PC-3 (cell line): ENCODE measurements at places on chromosomes 1 and 21. TPM values are rescaled to one million over a fixed set of nuclear protein-coding genes. Genes with fewer than 3 reads are reported as not detected.

KCNQ4 gene
- total RNA-seq = 1.1 and 2.5 TPM in 2 replicates

COL8A2 gene
- total RNA-seq = 0.26 and 0.58 TPM in 2 replicates

SLC19A2 gene
- 8.6 and 11.0 TPM in 2 replicates for total RNA-seq

NEXN gene
- total RNA-seq = 3.1 and 3.5 TPM in 2 replicates

MYOC gene
- not detected in 2 replicates for total RNA-seq

GRCh38 chr1:152325111-152325510 lies at the start of gene FLG:
FLG (minus strand) TSS chr1:152325239; CDS start chr1:152315456, 9,783 bp downstream.
- no peak for DNase-seq

DNA sequence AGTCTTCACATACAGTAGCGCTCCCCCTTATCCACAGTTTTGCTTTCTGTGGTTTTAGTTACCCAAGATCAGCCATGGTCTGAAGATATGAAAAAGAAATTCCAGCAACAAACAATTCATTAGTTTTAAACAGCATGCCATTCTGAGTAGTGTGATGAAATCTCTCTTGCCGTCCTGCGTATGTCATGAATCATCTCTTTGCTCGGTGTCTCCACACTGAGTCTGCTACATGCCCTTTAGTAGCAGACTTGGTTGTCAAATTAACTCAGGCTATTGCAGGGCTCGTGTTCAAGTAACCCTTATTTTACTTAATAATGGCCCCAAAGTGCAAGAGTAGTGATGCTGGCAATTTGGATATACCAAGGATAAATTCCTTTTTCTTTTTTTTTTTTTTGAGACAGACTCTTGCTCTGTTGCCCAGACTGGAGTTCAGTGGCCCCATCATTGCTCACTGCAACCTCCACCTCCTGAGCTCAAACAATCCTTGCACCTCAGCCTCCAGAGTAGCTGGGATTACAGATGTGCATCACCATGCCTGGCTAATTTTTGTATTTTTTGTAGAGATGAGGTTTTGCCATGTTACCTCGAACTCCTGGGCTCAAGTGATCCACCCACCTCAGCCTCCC lies 22.6 kb downstream of the PHACTR4 start:
- DNase-seq = peak; percentile 64

- peak; percentile 82 for DNase-seq
Measured at GRCh38 chr1:243513726-243514491, 258.1 kb downstream of the SDCCAG8 start.

DNA sequence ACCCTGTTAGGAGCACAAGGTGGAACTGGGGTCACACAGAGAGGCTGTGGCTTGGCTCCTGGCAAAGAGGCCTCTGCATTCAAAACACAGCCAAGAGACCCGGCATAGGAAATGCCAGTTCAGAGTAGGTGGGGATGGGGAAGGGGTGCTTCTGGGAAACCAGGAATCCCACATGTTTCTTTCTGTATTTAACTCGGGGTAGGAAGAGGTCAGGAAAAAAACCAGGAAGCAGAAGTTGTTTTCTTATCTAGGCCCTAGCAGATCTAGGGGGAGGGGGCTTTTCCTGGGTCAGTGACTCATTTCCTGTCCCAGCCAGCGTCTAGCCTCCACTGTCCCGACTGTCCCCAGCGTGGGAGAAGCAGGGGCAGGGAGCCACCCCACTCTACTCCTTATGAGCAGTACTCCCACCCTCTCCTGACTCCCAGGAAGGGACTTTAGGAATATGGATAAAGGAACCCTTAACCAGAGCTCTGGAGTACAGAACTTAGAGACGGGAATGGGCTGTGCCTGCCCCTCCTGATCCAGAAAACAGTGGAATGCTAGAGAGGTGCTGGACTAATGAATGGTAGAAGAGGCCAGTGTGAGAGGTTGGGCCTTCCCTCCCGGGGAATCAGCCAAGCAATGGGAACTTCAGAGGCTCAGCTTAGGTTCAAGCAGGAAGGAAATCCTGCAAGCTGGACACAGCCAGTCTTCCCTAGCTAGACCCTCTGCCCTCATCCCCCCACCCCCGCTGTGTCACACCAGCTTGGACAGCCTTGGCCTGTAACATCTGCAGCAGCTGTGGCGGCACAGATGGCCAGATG lies 5.7 kb downstream of the FHL3 start:
- DNase-seq = peak; percentile 34

GRCh38 chr1:31712630-31713029 lies 8.8 kb upstream of the COL16A1 start:
- DNase-seq = peak; percentile 61

DNA sequence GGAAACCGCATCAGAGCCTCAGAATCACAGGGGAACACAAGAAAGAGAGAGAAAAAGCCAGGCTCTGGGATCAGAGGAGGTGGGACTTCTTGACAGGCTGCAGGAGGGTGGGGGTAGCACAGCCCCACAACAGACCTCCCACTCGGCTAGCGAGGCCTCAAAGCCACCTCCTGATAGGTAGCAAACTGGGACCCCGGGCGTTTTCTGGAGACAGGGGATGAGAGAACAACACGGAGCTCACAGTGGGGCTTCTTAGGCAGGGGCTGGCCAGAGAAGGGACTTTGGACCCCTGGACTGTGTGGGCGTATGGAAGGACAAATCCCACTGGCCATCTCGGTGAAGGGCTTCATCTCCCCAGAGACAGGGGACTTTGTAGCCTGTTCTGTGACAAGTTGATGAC lies 116.3 kb downstream of the AJAP1 start:
- no peak for DNase-seq

- no peak for DNase-seq
Measured at GRCh38 chr1:94743862-94744261, 76.3 kb upstream of the SLC44A3 start.

DNA sequence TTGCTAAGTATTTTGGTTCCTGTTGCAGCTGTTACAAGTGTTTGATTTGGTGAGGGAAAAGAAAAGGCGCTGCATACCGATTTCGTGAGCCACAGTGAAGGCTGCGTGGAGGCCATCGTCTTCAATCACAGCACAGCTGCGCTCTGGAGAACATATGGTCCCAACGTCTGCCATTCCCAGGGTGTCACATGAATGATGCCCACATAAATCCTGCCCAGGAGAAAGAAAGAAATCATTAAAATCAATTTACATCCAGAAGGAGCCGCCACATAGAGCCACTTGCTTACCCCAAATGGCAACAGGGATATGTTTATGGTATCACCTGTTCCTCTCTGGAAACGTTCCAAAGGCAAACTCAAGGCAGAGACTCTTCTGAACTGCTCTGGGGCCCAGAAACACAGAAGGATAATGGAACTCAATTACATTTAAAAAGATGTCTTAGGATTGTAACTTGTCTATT lies 12.2 kb downstream of the ADAMTS5 start:
- DNase-seq = no peak

- DNase-seq = peak; percentile 47
Measured at GRCh38 chr1:37989361-37989930, 376 bp downstream of the SF3A3 start.

DNA sequence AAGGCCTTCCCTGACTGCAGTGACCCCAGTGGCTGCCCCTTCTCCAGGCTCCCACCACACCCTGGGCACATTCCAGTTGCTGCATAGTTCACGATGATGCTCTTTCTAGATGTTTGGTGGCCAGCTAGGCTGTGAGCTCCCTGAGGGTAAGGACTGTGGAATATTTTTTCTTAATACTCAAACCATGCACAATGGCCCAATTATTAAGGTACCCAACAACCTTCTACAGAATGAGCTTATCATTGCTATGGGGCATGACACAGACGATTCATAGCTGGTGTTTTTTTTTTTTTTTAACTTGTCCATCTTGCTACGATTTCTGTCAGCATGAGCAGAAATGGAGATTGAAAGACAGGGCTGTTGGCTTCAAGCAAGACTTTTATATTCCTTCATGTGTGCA lies 68.9 kb upstream of the CLDN14 start:
- DNase-seq = no peak

DNA sequence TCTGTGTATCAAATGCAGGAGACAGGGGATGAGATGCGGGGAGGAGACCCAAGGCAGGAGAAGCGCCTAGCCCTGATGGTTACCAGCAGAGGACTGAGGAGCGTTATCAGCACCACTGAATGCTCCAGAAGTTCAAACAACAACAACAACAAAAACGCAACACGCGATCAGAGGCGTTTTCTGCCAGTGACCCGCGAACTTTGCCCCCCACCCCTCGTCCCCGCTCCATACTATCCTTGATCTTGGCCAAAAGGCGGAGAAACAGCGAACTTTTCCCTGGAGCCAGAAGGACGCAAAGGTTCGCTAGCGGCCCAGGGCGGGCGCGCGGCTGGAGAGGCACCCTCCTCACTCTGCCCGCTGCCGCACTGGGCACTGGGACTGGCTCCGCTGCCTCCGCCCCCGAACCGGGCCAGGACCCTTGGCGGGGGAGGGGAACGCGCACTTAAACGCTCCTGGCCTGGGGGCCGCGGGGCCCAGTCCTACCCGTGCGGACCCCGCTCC lies 699 bp downstream of the ECHDC2 start:
- peak; percentile 31 for DNase-seq

GRCh38 chr1:96358057-96358456 lies 363.5 kb upstream of the PTBP2 start:
- no peak for DNase-seq

- no peak for DNase-seq
Measured at GRCh38 chr1:214838351-214838750, 235.4 kb downstream of the CENPF start.

GRCh38 chr1:180213401-180214170 lies 16.5 kb upstream of the LHX4 start:
- no peak for DNase-seq

GRCh38 chr1:1556505-1556904 lies 16.1 kb upstream of the TMEM240 start:
- no peak for DNase-seq

- DNase-seq = no peak
Measured at GRCh38 chr1:197740992-197741391, 34.3 kb downstream of the DENND1B start.

DNA sequence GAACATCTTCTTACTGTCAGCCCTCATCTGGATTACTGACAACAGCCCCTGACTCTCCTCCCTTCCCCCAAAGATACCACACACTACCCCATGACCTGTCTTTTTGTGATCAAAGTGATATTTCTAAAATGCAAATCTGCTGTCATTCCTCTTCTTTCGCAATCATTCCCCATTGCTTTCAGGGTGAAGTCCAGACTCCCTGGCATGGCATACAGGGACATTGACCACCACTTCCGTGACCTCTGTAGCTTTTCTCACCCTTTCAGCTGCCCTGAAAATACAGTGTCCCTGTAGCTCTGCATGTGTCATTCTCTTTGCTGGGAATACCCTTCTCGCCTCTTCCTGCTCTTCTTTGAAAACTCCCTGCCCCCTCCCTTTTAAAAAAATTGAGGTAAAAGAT lies 4.1 kb downstream of the SERINC2 start:
- DNase-seq = no peak

DNA sequence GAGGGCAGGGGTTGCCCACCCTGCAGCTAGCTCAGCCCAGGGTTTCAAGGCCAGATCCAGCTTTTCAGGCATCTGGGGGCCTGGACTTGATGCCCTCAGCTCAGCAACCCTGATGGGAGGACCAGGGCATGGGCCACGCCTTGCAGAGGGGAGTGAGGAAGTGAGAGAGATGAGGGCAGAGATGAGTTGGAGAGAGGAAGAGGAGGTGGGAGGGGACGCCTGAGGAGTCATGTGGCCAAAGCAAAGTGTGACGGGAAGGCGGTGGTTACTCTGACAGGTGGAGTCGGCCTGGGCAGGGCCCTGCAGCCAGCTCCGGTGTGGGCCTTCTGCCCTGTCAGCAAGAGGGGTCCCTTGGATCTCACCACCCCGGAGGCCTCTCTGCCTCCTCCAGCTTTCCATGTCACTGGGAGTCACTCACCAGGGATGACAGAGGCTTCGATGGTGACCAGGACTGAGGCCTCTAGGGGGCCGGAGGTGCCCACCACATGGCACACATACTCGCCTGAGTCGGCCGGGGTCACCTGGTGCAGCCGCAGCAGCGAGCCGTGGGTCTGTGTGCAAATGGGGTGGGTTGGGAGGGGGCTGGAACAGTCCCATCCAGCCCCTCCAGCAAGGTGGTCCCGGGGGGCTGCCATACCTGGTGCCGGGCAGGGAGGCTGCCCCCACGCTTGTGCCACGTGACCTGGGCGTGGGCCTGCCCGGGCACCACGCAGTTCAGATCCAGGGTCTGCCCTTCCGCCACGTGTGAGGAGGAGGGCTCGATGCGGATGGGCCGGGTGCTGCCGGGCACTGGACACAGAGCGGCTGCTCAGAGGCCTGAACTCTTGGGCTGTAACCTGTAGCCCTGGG lies 40.4 kb downstream of the LDLRAD2 start:
- no peak for DNase-seq

- no peak for DNase-seq
Measured at GRCh38 chr1:200035397-200035955, 8.0 kb downstream of the NR5A2 start.

DNA sequence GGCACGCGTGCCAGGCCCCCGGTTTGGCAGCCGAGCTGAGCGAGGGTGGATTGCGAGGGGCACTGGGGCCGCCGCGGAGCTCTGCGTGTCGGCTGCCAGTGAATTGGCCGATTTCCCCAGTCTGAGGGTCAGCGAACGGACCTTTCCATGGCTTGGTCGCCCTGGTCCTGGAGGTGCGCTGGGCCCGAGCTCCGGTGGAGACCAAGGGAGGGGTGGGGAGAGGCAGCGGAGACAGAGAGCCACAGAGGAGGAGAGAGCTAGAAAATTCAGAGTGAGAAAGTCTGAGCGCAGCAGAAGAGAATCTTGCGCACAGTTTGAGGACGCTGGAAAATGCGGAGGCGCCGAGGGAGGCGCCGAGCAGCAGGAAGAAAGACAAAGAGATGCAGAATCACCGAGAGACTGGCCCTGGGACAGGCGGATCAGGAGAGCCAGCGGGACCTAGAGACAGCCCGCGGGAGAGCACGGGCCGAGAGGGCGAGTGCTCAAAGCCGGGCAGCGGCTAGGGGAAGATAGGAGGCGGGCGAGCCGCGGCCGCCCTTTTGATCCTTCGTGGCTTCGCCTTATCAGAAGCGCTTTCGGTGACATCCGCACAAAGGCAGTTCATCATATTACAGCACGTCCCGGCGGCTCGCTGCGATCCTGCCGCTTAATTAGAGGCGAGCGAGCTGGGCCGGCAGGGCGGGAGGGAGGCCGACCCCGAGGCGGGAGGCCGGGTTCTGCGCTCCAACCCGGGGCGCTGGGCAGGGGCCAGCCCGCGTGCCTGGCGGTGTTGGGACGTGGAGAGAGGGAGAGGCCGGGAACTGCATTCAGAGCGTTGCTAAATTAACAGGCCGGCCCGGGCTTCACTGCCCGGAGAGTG lies 12.7 kb downstream of the PAX7 start:
- peak; percentile 26 for DNase-seq
